Right renal cortex interstitium (tissue), 3 donors: ENCODE measurements at places on chromosomes 13 and 19. TPM values are rescaled to one million over a fixed set of nuclear protein-coding genes. Genes with fewer than 3 reads are reported as not detected.

DNA sequence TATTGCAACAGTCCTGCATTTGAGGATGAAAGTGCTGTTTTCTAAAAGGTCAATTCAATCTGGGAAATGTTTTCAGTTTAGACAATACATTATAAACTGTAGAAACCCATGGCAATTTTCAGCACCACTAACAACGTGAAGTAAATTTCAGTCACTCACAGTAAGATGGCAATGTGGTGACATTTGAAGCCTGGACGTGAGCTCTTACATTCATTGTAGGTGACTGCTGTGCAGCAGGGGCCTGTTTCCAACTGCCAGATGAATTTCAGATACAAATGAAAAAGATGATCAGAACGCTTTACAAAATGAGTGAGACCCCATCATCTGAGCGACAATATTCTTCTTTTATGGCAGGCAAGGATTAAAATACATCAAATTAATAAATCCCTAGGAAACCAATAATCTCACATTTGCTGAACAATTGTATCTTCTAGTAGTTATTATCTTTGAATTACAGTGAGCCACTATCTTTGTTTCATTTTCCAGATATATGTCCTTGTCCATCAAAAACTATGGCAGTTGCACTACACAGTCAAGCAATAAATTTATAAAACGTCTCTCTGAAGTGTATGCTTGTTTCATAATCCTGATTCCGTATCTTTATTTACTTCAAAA is 1816.8 kb downstream of the OLFM4 start:
- DNase-seq: no peak

- peak; percentile 78 for DNase-seq
Observed at GRCh38 chr19:22532388-22533300, 101.5 kb upstream of the ZNF492 start.

DNA sequence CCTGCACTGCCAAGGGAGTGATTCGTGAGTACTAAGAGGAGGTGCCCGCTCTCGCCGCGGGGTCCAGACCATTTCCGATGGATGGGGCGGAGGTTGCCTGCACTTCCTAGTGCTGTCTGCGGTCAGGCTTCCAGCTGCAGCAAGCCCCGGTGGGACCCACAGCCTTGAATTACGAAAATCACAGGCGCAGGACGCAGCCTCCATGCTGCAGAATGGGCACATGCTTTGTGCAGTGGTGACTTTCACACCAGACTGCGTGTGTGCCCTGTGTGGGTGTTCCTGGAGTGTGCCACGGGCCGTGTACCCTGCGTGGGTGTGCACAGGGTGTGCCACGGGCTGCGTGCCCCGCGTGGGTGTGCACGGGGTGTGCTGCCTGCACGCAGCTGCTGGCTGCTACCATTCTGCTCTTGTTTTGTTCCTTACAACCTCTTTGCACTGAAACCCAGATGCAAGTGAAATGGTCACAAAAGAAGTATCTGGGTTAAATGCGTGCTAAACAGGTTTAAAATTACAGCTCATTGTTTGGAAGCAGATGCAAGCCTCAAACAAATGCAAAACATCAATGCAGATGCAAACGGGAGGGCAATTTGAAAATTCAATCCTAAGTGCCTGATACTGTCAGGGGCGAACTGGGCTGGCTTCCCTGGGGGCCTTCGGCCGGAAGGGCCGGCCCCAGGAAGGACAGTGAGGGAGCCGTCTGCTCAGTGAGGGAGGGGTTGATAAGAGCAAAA is 221.2 kb upstream of the SOX1 start:
- no peak for DNase-seq

The FBN3 gene
- polyA plus RNA-seq: 31.6 TPM

The SLC25A41 gene
- polyA plus RNA-seq: 0.26 TPM

The FCAR gene
- 0.24 TPM for polyA plus RNA-seq

DNA sequence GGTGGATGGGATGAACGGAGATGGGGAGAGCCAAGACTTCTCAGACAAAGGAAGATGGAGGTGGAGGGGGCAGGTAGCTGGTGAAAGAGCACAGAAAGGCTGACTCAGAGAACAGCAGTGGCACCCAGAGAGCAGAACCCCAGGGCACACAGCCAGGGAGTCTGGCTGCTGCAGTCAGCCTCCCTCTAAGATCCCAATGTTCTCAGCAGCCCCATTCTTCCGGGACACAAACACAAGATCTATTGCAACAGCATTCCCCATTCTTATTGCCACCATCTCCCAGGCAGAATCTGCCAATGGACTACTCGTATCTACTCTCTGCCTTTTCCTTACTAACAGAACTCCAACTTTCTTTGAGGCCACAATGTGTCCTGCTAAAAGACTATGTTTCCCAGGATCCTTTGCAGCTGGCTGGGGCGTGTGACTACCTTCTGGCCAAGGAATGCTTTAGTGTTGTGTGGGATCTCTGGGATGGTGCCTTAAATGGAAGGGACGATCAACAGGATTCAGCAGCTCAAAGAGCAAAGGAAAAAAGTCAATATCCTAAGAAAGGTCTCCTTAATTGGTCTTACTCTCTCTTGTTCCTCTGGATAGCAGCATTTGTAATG is 7.5 kb downstream of the THAP8 start:
- no peak for DNase-seq

GRCh38 chr19:56918682-56919307 is 78.3 kb upstream of the PEG3 start:
- no peak for DNase-seq

DNA sequence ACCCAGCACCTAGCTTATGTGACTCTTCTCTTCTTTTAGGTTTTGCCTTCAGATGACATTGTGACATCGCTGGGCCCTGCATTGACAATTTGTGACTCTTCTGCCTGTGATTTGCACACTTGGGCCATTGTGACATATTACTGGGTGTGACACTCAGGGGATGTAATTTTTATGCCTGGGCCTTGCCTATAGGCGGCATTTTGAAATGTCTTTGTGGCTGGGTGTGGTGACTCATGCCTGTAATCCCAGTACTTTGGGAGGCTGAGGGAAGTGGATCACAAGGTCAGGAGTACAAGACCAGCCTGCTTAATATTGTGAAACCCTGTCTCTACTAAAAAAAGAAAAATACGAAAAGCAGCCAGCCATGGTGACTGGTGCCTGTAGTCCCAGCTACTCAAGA is 28.4 kb upstream of the ZNF681 start:
- no peak for DNase-seq

DNA sequence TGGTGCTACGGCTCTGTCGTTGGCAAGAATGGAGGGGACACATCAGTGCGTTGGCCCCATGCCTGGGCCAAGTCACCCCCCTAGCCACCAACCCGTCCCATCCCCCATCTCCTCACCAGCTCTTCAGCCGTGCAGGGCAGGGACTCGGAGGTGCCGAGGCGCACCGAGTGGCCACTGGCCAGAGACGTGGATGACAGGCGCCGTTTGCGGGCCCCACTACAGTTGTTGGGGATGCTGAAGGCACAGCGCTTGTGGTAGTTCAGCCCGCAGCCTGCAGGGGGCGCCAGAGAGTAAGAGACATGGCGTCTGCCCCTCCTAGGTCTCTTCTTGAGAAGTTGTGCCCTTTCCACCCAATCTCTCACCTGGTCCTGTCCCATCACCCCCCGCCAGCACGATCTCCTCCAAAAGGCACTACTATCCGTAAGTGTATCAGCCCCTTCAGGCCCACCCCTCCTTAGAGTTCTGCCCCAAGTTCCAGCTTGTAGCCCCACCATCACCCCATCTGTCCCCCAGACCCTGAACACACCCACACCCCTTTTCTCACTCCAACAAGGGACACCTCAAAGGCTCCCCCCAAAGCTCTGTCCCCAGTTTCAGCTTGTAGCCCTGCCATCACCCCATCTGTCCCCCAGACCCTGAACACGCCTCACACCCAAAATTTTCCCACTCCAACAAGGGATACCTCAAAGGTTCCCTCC is 12.4 kb downstream of the PRKD2 start:
- no peak for DNase-seq

The STAP2 gene
- polyA plus RNA-seq: 22.6 TPM

- no peak for DNase-seq
Observed at GRCh38 chr19:49223472-49223871, 65.9 kb downstream of the TRPM4 start.

- DNase-seq: no peak
Observed at GRCh38 chr13:107811233-107812013, 403.9 kb downstream of the LIG4 start.

The MAP3K10 gene
- polyA plus RNA-seq: 12.8 TPM

The ZNF497 gene
- polyA plus RNA-seq: 3.3 TPM

DNA sequence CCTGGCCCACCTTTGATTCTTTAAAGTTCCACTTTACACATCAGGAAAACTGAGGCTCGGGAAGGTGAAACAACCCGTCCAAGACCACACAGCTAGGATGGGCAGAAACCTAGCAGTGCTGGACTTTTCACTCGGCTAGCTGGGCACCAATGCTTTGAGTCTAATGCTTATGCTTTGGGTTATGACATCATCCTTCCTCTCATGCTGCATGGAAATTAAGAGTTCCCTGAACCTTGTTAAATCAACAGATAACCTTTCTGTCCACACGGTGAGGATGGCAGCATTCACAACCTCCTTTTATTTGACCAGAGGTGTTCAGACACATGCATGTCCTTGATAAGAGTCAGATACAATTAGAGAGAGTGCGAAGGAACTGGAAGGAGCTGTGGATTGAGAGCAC is 138.4 kb downstream of the UQCRFS1 start:
- no peak for DNase-seq

The SCN1B gene
- 0.55 TPM for polyA plus RNA-seq

DNA sequence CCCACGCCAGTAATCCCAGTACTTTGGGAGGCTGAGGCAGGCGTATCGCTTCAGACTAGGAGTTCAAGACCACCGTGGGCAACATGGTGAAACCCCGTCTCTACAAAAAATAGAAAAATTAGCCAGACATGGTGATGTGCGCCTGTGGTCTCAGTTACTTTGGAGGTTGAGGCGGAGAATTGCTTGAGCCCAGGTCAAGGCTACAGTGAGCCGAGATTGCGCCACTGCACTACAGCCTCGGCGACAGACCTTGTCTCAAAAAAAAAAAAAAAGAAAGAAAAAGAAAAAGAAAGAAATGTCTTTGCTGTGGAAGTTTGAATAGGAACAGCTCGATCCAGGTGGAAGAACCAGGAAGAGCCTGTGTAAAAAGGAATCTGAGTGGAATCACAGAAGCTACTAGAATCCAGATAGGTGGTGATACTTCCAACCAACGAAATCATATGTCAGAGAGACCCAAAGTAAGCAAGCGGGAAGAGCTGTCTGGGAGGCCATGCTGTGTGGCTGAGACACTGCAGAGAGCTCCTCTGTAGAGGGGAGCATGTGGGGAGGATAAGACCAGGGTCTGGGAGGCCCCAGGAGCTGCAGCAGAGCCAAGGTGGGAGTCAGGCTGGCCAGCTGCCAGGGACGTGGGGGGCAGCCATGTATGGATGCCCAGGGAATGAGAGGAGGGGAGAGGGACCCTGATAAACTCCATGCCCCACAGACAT is 21.1 kb downstream of the LATS2 start:
- DNase-seq: no peak

GRCh38 chr13:98203646-98204326 is 26.7 kb upstream of the RNF113B start:
- DNase-seq: no peak

DNA sequence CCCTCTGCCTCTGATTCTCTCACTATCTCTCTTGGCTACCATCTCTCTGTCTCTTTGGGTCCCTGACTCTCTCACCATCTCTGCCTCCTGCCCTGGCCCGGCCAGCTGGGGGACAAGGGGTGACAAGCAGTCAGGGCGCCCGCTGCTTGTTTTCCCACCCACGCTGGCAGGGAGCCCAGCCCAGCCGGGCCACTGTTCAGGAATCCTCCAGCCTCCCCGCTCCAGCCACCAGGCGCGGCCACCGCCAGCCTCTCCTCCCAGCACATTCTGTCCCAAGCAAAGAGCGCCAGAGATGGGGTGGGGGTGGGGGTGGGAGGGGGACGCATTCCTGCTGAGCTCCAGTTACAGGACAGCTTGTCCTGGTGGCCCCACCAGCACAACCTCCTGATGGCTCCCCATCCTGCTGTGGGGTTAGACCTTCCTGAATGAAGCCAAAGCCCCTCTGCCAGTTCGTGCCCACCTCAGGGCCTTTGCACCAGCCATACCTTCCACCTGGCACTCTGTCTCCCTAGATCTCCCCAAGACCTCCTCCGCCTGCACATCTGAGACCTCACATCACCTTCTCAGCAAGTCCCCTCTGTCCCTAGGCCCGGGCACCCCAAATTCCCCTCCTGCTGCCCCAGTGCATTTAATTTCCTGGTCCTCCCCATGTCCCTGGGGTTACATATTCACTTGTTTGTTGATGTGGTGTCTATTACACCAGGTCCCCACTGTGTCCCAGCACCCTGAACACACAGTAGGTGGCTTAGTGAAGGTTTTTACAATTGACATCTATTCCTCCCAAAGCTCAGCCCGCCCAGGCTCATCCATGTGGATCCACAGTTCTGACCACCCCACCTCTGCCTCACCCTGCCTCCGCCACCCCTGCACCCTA is 12.5 kb downstream of the ARRDC2 start:
- DNase-seq: no peak

The SHANK1 gene
- polyA plus RNA-seq: 3.5 TPM

The DNAJB1 gene
- polyA plus RNA-seq: 97.2 TPM
